Activated CD4-positive, alpha-beta T cell treated with anti-CD3 and anti-CD28 coated beads, Interleukin-2, Interleukin-4, amounts not matched to agents 100 ng/mL and 50 ng/mL, durations not matched to agents 16 hours and 8 hours (primary cell): ENCODE measurements at places on chromosomes 3 and 15.

DNA sequence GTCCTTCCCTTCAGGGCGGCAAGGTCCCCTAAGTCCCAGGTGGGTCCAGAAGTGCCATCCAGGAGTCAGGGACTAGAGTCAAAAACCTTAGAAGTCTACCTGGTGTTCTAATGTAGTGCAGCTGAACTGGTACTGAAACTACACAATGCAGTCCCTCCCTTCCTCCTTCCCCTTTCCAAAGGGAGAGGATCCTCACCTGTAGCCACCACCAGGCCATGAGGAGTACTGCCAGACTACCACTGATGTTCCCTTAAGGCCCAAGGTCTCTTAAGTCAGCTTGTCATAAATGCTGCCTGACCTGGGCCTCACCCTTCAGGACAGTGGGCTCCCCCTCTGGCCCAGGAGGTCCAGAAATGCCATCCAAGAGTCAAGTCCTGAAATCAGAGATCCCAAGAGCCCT lies 98.9 kb downstream of the ULK4 start:
- no peak for DNase-seq

DNA sequence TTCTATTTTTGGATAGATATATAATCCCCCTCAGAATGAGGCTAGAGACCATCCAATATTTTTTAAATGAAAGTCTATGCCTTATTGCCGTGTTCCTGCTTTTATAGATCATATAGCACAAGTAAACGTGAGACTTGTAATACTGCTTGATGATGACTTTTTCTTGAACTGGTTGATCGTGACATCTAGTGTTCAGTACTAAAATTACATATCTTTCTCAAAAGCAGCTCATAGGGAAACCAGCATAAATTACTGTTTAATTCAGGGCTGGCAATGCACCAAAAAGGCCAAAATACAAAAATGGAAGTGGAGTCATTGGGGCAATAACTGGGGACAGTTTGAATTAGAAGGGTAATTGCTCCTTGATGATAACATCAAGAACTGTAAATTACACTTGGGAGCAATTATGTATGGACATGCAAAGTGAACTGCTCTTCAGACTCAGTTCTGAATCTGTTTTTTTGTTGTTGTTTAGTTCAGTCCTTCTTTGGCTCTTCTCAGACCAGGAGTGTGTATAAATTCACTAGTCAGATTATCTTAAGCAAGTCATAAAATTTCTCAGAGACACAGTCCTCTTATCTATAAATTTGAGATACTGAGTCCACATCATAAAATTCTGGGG lies 325.3 kb downstream of the THSD4 start:
- DNase-seq = peak; percentile 24

- no peak for DNase-seq
Observed at GRCh38 chr3:157588386-157589060, 85.3 kb upstream of the VEPH1 start.

- DNase-seq = no peak
Observed at GRCh38 chr3:7428206-7428718, 567.3 kb downstream of the GRM7 start.

- DNase-seq = no peak
Observed at GRCh38 chr15:47291767-47292166, 425.5 kb upstream of the SEMA6D start.

DNA sequence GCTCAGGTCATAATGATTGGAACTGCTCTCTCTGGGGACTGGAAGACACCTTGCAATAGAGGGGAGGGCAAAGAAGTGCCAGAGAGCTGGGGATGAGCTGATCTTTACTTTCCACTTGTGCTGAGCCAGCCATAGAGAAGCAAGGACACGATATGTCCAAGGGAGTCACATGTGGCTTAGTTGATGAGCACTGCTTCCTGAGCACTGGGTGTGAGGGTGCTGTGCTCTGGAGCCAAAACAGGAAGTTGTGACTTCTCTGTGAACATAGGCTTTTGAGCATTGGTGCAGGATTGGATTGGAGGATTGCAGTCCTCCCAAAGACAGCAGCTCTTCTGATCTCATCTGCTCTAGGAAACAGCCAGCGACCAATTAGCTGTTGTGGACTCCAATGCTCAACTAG lies 6.7 kb downstream of the PARP14 start:
- no peak for DNase-seq

DNA sequence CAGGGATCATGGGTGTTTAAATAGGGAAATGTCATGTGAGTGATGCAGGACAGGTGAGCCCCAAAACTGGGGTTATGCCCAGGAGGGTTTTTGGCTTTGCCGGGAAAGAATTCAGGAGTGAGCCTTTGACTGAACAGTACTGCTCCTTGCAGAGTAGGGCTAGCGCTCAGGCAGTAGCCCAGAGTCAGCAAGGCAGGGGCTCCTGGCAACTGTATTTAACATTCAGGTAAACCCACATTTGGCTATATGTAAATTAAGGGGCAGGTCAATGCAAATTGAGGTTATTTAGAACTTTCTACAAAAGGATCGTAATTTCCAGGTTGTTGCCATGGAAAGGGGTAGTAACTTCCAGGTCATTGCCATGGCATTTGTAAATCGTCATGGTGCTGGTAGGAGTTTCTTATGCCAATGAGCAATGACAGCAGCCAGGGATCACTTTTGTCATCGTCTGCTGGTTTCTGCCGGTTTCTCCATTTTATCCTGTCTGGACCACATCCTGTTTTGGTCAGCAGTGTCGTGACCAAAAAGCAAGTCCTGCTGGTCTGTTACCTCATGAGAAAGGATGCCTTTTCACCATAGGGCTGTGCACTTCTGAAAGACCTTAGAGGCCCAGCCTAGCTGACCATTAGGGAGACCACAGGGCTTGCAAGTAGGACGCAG lies 24.3 kb downstream of the MTHFS start:
- DNase-seq = peak; percentile 46

- DNase-seq = no peak
Observed at GRCh38 chr3:39097716-39098472, 9.5 kb downstream of the GORASP1 start.

DNA sequence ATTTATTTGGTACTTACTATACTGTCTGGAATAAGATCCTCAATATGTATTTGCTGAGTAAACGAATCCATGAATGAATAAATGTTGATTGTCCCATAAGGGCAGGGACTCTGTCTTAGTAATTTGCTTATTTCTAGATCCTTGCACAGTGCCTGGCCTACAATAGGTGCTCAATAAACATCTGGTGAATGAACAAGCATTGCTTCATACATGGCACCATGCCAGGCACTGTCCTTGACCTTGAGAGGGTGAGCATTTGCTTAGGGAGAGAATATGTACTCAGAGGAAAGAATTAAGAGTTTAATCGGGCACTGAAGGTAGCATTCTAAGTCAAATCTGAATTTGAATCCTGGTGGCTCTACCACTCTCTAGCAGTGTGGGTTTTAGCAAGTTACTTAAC lies 282.1 kb downstream of the THSD4 start:
- DNase-seq = no peak

DNA sequence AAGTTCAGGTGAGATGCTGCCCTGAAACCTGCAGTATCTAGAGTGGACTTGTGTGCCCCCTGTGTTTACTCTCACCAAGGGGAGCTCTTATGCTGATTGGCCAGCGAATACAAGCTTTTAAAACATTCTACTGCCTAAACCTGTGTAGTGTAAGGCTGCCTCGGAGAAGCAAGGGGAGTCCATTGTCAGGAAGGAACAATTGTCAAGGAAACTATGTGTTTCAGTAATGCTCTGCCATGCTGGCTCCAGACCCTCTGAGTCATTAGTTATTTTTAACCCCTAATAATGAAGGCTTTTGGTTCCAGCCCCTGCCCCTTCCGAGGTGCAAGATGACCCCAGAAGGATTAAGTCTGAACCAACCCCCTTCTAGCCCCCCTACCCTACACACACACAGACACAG lies 66.1 kb upstream of the CHMP2B start:
- DNase-seq = no peak

DNA sequence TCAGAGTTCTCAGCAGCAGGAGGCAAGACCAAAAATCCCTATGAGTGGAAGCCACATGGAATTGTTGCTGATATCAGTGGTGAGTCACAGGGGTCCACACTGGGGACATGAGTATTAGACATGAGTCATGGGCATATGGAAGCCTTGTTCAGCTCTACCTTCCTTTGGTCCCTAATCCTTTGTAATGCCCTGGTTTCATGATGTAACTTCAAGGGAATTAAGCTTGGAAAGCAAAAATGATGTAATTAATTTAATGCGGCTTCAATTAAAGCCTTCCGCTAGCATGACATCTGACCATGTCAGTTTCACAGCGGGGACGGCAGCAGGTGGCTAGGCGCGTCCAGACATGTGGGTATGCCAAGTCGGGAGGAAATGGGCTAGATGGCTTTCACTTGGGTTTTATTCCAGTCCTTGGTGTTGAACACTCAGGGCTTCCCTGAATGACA lies 176.1 kb upstream of the RGMA start:
- no peak for DNase-seq
